ENCODE measurements at places on chromosomes 2 and 18.

GRCh38 chr18:50886929-50887328, 8.0 kb downstream of the ME2 start:
- no peak for DNase-seq

DNA sequence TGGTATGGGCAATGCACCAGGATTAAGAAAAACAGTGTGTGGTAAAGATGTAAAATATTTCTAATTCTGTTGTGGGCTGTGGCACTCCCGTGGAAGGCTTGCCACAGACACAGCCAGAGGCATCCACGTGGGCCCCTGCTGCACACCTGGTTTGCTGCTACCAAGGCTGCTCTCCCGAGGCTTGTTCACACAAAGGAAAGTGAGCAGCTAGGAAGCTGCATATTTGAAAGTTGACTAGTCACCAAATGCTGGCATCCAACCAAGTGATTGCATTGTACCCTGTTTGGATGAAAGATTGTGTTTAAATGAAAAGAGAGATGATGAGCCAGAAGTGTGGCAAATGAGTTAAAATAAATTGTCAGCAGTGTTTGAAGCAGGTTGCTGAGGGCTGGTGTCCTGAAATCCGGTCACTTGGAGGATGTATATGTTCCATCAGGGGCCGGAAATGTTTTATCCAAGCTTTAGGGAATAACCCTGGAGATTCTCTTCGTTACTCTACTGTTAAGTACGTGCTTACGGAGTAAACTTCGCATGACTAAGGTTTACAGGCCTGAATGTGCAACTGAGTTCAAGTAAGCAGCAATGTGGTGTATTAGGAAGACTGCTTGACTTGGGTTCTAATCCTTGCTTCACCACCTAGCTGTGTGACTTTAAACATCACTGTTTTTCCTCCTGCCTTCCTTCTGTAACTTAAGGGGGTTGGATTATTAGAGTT, 86.1 kb downstream of the MSH2 start:
- DNase-seq, result no peak

- no peak for DNase-seq
Measured at GRCh38 chr2:182744490-182744889, 28.4 kb downstream of the DNAJC10 start.

GRCh38 chr18:64438178-64438577, 289.3 kb upstream of the LINC00305 start:
- no peak for DNase-seq

GRCh38 chr18:34647251-34647650, 62.8 kb upstream of the DTNA start:
- no peak for DNase-seq

DNA sequence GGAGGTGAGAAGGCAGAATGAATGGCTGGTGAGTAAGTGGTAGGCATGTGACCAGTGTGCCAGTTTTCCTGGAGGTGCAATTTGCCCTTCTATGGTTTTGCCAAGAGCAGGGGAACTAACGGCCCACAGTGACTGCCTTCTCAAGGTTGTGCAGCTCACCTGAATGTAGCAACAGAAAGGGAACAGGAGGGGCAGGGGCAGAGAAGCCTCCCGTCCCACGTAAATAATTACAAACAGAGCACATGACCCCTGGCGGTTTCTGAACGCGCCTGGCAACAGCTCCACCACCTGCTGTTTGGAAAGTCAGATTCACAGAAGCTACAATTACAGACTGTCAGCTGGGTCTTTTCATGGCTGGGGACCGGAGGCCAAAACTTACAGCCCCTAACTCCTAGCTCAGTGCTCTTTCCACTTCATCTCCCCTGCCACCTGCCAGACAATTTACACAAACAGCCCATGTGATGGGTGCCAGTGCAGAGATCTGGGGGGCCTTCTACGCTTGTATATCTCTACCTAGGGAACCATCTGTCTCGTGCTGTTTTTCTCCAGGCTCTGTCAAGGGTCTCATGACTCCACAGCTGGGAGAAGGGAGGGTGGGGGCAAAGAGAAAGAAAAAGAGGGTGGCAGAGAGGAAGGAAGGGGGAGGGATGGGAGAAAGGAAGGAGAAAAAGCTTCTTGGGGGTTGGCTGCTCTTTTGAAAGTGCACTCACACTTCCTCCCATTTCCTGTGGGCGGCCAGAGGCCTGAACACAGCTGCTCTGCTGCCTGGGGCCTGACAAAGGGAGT, 69.6 kb downstream of the POLR1A start:
- DNase-seq, result peak; percentile 92

- no peak for DNase-seq
Measured at GRCh38 chr2:105239924-105240323, 1.6 kb upstream of the GPR45 start.

- no peak for DNase-seq
Measured at GRCh38 chr18:49993299-49993698, 180.0 kb upstream of the ACAA2 start.

Data from right hindlimb (tissue), 1 donor.